ENCODE measurements at places on chromosomes 7 and 10.

- DNase-seq = no peak
Measured at GRCh38 chr7:105297985-105298384, 90.7 kb downstream of the SRPK2 start.

- DNase-seq = no peak
Measured at GRCh38 chr7:98556288-98556687, 60.8 kb upstream of the NPTX2 start.

- DNase-seq = no peak
Measured at GRCh38 chr10:3949711-3950110, 164.7 kb upstream of the KLF6 start.

GRCh38 chr10:47183704-47184041, 116.3 kb upstream of the GDF10 start:
- DNase-seq = no peak

DNA sequence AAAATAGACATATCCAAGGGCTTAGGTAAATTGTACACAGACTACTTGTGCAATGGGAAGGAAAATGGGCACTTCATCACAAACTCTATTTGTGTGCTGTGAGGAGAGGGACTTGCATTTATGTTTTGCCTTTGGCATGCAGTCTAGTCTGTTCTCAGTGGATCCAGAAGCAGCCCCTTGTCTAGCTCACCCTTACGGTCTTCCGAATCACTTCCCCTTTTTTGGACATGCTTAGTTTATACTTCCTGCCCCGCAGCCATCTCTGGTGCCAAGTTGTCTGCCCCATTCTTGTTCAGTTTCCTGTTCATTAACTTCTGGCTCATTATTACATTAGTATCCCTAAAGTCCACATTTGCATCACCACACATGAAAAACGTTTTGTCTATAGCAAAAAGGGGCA, 161.6 kb downstream of the NRCAM start:
- no peak for DNase-seq
